ENCODE measurements at places on chromosomes 2 and 18. TPM values are rescaled to one million over a fixed set of nuclear protein-coding genes. Genes with fewer than 3 reads are reported as not detected.

- no peak for DNase-seq
These were observed 322.3 kb upstream of the SETBP1 start for GRCh38 chr18:44358402-44358801.

- no peak for DNase-seq
These were observed 101.7 kb upstream of the NOSTRIN start for GRCh38 chr2:168700615-168701245.

DNA sequence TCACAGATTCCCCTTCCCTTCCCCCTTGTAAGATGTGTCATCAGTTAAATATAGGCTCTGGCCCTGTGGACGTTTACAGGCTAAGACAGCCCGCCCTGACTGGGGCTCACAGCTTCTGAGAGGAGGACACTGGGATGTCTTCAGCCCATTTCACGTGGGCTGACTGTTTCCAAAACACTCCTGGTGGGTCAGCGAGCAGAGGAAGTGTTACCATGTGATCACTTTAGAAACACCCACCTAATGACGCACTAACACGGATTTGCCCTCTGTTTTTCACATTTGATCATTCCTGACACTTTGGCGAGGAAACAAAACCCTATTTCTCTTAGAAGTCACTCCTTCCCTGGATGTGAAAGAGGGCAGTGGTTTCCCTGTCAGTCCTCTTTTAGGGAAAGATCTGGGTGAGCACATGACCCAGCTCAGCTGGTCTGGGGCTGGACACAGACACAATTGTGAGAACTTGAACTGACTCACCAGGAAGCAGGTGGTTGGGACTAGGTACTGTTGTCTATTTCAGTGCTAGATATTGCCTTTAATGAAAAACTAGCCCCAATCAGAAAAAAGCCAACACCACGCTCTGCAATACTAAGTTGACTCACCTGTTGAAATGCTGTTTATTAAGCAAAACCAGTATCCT lies 38.8 kb downstream of the BMP10 start:
- DNase-seq, result no peak

- no peak for DNase-seq
These were observed 36.1 kb downstream of the SPIRE1 start for GRCh38 chr18:12621742-12622306.

GRCh38 chr2:233133239-233133638 lies 73.1 kb downstream of the INPP5D start:
- no peak for DNase-seq

DNA sequence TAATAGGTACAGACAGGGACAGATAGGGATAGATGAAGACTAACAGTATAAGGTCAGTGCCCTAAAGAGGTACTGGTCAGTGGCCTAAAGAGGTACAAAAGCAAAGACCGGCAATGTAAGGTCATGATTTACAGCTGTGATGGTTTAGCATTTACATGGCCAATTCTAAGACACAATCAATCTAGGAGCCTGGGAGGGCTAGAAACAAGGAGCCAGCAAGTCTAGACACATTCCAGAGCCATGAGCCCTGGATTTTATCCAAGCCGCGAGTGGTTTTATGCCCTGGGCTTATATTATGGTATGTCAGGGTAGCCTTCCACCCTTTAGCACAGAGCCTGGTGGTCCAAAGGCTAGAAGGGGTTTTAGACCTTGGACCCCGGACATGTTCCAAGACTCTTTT lies 124.2 kb downstream of the CBLN2 start:
- DNase-seq, result no peak

DNA sequence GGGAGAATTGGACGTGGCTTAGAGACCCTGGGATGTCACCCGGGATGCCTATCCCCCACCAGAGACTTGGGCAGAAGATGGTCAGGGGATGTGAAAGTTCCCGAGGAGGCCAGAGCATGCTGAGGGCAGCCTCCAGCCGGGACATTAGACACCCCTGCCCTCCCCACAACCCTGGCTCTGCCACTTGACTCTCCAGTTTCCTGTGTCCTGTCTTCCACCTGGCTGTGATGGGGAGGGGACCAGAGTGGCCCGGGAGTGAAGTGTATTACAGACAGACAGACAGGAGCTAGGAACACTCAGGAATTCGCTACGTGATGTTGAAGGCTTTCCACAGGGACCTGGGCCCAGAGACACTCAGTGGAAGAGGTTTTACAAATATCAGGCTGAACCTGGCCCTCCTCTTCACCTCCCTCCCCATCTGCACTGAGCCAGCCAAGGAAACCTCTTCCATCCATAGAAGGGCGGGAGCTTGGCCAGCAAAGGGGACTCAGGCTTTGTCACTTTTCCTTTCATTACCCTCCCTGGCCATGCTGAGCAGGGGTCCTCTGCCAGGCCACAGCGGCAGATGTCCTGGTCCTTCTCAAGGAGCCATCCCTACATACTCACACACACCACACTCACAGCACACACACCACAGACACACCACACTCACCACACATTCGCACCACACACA lies 60.7 kb downstream of the SDC1 start:
- no peak for DNase-seq

DNA sequence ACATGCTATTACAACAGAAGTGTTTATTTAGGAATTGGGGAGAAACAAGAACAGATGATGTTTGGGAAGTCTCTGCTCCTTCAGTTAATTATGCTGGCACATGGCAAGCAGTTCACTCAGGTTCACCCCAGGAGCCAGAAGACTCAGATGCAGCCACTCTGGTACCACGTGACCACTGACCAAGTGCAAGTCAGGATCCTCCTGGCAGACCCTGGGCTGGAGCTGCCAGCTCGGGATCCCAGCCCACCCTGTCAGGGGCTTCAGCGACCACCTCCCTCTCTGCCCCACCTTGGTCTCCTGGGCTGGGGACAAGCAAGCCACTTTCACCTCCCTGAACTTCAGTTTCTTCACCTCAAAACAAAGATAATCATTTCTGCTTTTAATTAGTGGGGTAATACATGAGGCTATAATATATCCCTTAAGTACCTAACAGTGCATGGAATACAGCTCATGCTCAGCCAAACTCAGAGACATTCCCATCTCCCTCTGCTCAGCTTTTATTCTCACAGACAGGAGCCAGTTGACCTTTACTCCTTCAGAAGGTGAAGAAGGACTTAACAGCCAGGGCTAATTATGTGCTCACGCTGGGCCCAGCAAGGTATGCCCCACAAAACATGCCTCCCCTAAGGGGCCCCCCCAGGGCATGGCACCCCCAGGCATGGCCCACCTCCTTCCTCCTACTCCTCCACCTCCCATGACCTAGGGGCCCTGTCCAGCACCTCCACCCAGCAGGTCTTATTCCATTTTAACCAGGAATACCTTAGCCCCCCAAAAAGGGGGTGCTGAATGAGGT lies 11.8 kb downstream of the CRACDL start:
- no peak for DNase-seq

Gene MALL
- total RNA-seq, result 17.1 TPM

Gene RAB17
- 0.84 TPM for total RNA-seq

Gene DCDC2C
- total RNA-seq, result not detected

Gene SMIM21
- total RNA-seq, result not detected

Gene POTEJ
- total RNA-seq, result not detected

Gene SULT1C4
- 3.5 TPM for total RNA-seq

Gene ACMSD
- not detected for total RNA-seq

All from omental fat pad (tissue), 4 donors.